Thymus (tissue), 14 donors: ENCODE measurements at places on chromosomes 6 and 20. TPM values are rescaled to one million over a fixed set of nuclear protein-coding genes. Genes with fewer than 3 reads are reported as not detected.

DNA sequence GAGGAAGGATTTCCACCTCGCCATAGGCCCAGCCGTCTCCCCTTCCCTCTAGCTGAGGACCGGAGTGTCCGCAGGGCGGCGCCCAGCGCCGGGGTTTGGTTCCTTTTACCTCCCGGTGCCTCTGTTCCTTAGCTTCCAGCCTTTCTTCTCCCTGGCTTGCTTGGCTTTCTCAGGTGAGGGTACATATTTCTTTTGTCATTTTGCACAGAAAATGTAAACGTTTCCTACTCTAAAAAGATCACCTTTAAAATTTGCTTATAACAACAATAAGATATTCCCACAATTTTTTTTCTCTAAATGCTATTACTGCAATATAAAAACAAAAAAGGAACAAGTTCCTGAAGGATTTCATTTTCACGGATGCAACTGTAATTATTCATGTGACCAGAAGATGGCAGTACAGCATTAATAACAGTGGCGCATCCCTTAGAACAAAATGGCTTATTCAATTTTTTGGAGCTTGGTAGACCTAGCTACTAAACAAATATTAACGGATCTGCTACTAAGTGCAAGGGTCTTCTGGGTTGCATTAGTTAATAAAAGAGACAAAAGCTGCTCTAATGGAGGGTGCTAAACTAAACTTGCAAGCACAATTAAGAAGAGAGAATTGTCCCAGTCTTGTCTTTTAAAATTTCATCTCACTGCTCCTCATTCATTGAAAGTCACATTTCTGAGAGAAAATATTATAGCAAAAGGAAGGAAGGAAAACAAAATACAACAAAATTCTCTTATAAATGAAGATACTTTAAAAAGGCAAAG is 172.9 kb downstream of the ADGRG6 start:
- peak; percentile 34 for DNase-seq

DNA sequence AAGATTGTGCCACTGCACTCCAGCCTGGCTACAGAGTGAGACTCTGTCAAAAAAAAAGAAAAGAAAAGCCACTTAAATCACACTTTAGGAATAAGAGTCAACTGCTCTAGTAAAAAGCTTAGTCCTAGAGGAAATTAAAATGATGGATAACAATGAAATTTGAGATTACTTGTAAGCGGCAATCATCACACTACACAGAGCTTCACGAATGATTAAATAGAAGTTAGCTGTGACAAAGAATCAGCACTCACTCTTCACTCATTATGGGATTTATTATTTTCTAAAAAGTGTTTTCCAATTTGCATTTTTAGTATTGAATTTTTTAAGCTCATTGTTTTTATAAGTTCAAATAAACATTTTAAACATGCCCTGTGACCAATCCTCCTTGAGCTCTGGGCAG is 718.0 kb downstream of the UTRN start:
- DNase-seq: no peak

- DNase-seq: no peak
Measured at GRCh38 chr6:118621799-118622470, 29.5 kb downstream of the CEP85L start.

EYA4 gene
- 6.2 TPM for total RNA-seq

GRCh38 chr20:51985013-51985415 is 182.7 kb upstream of the SALL4 start:
- DNase-seq: no peak

- DNase-seq: no peak
Measured at GRCh38 chr20:62989201-62989601, 17.6 kb downstream of the BHLHE23 start.
